ENCODE measurements at places on chromosomes 12 and 14.

DNA sequence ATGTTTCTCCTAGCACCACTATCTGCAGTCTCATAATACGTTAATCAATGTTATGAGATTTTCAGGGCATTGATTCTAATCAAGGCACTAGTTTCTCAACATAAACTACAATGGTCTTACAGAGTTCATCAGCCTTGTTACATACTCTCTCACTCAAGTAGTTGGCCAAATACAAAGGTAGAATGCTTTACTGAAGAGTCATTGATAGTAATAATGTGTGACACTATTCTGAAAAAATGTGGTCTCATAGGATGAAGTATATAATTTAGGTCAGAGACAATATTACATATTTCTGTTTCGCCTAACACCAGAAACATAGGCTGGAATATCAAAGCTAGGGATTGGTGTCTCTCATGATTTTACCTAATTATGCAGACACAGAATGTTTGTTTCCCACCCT, 35.2 kb upstream of the MDGA2 start:
- no peak for DNase-seq

DNA sequence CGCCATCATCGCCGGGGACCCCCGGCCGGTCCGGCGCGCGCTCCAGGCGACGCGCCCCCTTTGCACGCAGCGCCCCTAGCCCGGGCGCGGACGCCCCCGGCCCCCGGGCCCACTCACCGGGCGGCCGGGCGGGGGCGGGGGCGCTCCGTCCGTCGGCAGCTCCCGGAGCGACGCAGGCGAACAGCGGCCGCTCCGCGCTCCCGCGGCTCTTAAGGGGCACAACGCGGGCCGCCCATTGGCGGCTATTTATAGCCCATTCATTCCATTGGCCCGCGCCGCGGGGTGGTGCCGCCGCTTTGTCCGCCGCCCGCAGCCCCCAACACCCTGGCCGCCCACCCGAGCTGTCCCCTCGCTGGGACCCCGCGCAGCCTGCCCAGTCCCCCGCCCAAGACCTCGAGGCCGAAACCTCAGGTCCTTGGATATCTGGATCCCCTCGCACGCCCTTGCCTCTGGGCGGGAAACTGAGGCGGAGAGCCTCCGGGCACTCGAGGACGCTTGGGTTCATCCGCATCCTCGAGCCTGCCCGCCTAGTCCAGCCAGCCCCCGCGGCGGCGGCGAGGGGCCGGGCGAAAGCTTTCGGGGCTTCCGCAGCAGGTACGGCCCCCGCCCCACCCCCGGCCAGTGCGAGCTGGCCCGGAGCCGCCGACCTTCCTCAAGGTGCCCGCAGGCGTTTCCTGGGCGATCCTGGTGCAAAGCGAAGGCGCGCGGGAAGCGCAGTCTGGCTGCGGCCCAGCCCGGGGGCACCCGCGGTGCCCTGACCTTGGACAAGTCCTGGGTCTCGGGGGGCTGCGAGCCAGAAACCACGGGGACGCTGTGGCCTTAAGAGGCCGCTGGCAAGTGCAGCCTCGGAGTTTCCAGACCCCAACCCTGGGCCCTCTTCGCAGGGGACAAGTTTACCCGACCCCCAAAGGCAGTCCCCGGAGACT, at the start of gene CKB:
Gene CKB (minus strand): TSS at position 182 of the 926 bp plus-strand sequence. CDS start 337 bp downstream, outside the sequence.
- DNase-seq: no peak

DNA sequence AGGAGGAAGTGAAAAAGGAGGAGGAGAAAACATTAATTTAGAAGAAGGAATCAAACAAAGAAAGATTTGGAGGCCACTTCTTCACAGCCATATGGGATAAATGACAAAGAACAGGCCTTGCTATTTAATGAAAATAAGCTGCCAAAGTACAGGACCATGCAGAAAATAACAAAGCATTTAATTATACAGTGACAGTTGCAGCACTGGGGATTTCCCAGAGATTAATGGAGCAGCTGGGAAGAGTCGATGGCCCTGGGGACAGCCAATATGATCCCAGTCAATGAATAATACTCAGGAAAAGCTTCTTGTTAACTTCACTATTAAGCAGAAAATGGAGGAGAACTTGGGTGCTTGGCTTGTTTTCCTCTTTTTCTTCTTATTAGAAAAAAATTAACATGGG, 34.6 kb downstream of the RERG start:
- no peak for DNase-seq

DNA sequence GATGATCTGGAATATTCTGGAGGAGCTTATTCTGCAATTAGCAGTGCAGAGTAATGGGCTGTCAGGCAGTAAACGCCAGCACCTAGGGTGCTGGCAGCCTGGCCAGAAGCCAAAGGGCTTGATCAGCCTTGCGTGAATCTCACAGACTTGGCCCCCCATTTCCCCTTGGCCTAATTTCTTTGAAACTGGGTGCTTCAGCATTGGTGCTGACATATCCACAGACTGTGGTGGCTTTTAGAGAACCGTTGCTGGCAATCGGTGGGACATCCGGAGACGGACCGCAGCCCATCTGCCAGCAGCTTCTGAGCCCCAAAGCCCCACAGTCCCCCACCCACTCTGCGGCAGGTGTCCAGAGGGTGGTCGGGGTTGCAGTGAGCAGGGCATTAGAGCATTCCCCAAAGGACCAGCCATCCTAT, 157.1 kb downstream of the CALM1 start:
- DNase-seq: no peak

DNA sequence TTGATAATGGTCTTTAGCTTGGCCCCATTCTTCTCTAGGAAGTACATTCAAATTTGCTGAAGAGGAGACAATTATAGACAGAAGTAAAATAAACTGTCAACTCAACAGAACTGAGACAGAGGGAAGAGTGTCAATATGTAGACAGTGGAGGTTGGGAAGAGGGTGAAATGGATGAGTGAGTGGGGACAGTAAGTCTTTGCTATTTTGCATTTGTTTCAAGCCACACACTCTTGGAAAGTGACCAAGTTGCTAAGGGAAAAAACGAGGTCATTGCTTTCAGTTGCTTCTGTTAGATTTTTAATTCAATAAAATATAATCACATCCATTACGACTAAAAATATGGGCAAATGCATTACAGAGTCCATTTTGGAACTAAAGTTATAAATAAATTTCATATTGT, 47.8 kb downstream of the BTBD7 start:
- DNase-seq: no peak

GRCh38 chr12:11171969-11172675, 1.1 kb downstream of the SMIM10L1 start:
- DNase-seq: no peak

- no peak for DNase-seq
These were observed 278.1 kb upstream of the FAR2 start for GRCh38 chr12:28870839-28871440.

DNA sequence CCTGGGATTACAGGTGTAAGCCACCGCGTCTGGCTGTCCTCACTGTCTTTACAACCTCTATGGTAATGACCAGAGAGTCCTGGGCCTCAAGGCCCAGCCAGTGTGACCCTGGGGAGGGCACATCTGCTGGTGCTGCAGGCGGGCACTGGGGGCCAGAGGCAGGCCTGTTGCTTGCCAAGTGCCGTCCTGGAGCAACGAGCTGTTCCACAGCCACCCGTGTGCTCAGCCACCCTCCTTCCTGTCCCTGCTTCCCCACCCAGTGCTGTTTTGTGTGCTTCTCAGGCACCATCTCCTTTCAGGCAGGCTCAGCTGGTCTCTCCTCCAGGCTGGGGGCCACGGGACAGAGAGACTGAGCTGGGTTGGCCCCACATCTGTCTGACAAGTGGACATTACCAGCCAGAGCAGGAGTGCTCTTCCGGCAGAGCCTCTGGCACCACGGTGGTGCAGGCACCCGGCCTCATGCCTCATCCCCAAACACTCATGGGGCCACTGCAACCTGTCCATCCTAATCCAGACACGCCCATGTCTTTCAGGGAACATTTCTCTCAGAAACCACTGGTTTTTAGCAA, 9.0 kb downstream of the SLC25A47 start:
- no peak for DNase-seq

DNA sequence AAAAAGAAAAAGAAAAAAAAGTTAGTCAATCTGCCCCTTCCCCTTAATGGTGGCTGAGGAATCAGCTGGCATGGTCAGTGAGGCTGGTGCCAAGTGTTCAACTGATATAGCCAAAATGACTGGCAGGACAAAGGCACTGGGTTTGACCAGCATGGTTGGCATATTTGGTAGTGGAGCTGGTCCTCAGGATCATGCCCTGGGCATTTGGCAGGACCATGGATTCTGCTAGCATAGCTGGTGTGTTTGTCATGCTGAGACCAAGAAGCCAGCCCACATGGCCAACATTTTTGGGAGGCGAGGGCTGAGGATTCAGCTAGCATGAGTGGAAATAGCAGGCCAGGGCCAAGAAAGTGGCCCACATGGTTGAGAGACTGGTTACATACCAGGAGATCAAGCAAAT, 136.5 kb downstream of the FBXL14 start:
- DNase-seq: no peak

DNA sequence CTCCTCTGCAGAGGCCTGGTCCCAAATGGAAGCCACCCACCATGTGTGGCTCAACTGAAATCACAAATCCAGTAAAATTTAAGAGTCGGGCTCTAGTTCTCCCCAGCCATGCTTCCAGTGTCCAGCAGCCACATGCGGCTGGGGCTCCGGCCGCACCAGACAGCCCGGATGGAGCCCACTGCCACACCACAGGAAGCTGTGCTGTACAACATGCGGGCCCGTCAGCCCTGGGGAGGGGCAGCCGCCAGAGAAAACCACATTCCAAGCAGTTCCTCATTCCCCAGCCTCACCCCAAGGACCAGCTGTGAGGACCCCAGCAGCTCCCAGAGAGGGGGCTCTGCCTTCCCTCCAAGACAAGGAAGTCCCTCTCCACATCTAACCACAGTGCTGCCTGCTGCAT, 135.0 kb downstream of the NCOR2 start:
- no peak for DNase-seq

DNA sequence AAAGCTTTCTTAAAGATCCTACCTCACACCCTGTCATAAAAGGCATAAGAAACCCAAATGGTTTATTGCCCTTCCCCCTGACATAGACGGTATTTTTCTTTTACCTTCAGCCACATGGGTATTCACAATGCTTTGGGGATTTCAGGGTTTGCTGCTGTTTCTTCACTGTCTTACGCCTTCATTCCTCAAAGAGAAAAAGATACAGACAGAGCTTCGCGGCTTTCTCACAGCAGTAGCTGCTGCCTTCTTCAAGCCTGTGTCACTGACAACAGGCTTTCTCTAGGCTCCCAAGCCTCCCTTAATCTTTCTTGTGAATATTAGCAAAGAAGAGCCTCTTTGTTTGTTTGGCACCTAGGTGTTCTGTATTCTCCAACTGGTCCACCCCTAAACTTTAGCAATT, 197.4 kb upstream of the ARID2 start:
- no peak for DNase-seq

DNA sequence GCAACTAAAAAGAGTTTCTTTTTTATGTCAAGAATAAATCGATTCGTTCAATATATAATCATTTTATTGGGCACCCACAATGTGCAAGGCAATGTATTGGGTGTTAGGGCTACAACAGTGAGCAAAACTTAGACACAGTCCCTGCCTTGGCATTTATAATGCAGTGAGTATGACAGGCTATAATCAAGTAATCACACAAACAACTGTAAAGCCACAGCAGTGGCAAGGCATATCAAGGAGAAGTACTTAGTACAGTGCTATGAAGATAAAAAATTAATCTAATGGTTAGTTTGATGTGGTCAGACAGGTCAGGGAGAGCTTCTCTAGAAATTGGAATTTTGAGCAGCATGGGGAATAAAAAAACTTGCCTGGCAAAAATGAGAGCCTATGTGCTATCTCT, 39.5 kb upstream of the OTOGL start:
- DNase-seq: no peak

DNA sequence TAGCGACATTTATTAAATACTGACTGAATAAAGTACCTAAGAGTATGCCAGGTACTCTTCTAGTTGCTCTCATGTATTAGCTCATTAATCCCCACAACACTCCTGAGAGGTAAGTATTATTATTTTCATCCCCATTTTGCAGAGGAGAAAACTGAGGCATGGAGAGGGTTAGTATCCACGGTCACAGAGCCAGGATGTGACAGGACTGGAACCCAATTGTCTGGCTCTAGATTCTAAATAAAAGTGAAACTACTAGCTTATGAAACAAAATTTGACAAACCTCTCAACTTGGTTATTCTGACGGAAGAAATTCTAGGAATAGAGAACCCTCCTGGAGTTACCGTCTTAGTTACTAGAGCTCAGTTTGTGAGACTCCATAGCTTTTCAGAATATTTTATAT, 112.2 kb downstream of the CHST11 start:
- DNase-seq: no peak

DNA sequence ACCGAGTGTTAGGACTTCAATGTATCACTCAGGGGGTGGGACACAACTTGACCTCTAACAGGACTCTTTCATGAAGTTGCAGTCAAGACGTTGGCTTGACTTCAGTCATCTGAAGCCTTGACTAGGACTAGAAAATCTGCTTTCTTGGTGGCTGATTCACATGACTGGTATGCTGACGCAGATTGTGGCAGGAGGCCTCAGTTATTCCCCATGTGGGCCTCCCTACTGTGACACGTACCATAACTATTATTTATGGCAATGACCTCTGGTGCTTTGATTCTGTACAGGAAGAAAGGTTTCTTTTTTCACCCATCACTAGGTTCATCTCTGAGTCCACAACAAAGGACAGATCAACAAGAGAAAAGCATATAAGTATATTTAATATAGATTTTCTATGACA, 270.4 kb downstream of the NEDD1 start:
- DNase-seq: no peak

GRCh38 chr12:130622803-130623202, 93.3 kb downstream of the RIMBP2 start:
- DNase-seq: no peak

Data from cortex of kidney (tissue), 1 donor.